ENCODE measurements at places on chromosomes 4 and X.

- no peak for DNase-seq
Observed at GRCh38 chrX:82648062-82648461, 860.0 kb upstream of the POU3F4 start.

- DNase-seq = no peak
Observed at GRCh38 chr4:8159537-8160232, 1.1 kb upstream of the ABLIM2 start.

- no peak for DNase-seq
Observed at GRCh38 chr4:160038615-160039014, 935.7 kb downstream of the RAPGEF2 start.

GRCh38 chr4:101236097-101236496 is 111.2 kb downstream of the PPP3CA start:
- no peak for DNase-seq

GRCh38 chrX:123310112-123310511 is 126.0 kb downstream of the GRIA3 start:
- DNase-seq = no peak

DNA sequence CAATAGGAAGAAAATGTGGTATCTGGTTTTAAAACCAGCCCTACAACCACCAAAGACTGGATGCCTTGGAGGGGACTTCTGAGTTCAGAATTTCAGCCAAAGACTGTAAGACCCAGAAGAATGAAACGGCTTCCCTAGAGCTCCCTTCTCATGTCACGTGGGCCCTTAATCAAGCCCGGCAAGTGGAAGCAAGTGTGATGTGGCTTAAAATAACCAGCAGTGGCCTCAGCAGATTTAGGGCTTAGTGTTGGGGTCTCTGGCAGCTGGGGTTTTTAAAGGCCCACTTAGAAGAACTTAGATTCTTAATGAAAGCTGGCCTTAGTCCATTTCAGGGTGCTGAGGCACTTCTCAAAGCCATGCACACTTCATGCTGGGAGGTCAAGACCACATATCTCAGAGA is 111.2 kb upstream of the TBC1D9 start:
- DNase-seq = no peak

DNA sequence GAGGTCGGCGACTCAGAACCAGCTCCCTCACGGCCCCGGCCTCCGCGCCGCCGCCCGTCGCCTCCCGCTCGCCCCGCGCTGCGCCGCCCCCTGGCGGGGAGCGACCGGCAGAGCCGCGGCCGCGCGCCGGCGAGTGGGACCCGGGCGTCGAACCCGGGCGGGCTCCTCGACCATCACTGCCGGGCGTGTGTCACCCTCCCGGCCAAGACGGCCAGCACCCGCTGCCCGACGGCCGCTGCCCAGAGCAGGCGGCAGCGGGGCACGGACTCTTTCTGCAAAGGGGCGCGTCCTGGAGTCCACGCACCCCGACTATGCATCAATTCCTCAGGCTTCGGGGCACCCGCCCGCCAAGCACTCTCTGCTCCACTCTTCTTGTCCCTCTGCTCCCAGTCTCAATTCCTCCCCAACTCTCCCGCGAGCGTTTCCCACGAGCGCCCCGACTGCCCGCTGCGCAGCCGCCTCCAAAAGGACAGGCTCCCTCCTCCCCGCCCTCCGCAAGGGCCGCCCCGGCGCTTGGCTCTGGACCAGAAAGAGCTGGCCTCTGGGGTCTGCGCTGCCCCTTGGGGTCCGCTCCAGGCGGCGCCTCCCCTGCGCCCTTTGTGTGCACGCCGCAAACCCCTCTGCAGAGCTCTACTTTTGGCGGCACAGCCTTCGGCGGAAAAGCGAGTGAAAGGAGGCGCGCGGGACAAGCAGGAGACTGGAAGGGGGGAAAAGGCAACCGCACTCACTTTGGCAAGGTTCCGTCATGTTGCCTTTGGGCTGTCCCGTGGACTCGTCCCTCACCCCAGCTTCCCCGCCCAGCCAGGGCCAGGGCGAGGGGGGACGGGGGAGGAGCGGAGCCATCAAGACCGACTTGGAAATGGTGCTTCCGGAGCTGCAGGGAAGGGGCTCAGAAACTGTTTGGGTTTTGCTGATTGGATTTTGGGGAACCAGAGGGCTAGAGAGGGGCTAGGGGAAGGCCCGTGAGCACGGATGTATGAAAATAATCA is 1.0 kb downstream of the PDE5A start:
- peak; percentile 80 for DNase-seq

DNA sequence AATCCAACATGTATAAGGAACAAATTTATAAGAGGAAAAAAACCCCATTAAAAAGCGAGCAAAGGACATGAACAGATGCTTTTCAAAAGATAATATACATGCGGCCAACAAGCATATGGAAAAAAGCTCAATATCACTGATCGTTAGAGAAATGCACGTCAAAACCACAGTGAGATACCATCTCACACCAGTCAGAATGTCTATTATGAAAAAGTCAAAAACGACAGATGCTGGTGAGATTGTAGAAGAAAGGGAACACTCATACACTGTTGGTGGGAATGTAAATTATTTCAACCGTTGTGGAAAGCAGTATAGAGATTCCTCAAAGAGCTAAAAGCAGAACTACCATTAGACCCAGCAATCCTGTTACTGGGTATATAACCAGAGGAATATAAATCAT is 465.4 kb downstream of the TMA16 start:
- no peak for DNase-seq

DNA sequence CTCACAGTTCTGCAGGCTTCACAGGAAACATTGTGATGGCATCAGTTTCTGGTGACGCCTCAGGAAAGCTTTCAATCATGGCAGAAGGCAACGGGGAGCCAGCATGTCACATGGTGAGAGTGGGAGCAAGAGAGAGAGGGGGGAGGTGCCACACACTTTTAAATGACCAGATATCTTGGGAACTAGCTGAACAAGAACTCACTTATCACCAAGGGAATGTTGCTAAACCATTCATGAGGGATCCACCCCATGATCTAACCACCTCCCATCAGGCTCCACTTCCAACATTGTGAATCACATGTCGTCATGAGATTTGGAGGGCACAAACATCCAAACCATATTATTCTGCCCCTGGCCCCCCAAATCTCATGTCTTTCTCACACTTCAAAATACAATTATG is 43.3 kb upstream of the GPR173 start:
- no peak for DNase-seq

GRCh38 chr4:11724731-11725130 is 296.0 kb upstream of the HS3ST1 start:
- no peak for DNase-seq

Data from MM.1S (cell line).